ENCODE measurements at places on chromosomes 6 and 20. TPM values are rescaled to one million over a fixed set of nuclear protein-coding genes. Genes with fewer than 3 reads are reported as not detected.

- no peak for DNase-seq
These were observed 689.5 kb downstream of the PHF3 start for GRCh38 chr6:64325093-64325492.

DNA sequence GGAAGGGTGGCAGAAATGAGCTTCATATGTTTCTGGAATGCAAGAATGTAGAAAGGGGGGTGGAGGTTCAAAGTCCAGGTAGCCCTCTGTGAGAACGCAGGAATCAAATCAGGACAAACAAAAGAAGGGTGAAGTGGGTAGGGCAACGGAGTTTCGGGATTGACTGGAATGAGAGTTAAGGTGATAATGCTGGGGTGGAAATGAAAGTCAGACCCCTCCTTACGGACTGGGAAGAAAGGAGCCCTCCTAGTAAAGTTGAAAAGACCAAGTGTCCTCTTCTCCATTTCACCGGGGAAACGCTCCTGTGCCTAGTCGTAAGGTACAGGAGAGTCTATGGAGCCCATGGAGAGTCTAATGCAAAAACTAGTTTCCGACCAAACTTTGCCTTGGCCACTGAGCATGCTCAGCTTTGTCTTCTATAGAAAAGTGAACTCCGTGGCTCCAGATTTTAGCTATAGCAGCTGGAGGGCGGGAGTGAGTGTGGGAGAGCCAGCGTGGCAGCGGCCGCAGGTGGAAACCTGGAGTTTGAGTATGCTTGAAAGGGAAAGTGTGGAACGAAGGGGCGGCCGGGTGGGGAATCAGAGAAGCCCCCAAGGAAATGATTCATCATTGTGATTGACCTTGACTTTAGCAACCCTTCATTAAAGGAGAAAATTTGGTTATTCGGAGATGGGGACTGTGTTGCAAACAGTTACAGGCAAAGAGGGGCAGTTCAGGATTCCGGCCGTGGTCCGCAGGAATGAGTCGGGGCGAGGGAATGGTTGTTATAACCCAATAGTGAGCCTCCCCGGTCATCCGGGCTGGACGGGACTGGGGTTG lies 1.3 kb upstream of the LRRC1 start:
- peak; percentile 80 for DNase-seq

GRCh38 chr6:113587078-113587699 lies 270.0 kb upstream of the MARCKS start:
- DNase-seq, result no peak

DNA sequence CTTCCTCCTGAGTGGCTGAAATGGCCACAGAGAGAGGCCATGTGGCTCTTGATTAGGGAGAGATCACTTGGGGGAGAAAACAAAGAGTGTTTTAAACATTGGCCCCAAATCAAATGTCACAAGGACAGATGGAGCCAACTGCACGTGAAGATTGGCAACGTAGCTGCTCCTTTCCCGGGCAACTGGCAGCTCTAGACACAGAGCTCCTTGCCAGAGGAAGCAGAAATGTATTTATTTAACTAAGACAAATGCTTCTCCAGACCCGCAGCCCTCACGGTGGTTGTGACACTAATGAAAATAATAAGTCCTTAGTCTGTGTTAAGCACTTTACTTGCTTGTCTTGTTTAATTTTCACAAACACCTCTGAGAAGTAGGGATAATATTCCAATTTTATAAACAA lies 49.6 kb upstream of the DSN1 start:
- no peak for DNase-seq

- peak; percentile 75 for DNase-seq
These were observed 12.3 kb downstream of the TMEM30A start for GRCh38 chr6:75272145-75272840.

DNA sequence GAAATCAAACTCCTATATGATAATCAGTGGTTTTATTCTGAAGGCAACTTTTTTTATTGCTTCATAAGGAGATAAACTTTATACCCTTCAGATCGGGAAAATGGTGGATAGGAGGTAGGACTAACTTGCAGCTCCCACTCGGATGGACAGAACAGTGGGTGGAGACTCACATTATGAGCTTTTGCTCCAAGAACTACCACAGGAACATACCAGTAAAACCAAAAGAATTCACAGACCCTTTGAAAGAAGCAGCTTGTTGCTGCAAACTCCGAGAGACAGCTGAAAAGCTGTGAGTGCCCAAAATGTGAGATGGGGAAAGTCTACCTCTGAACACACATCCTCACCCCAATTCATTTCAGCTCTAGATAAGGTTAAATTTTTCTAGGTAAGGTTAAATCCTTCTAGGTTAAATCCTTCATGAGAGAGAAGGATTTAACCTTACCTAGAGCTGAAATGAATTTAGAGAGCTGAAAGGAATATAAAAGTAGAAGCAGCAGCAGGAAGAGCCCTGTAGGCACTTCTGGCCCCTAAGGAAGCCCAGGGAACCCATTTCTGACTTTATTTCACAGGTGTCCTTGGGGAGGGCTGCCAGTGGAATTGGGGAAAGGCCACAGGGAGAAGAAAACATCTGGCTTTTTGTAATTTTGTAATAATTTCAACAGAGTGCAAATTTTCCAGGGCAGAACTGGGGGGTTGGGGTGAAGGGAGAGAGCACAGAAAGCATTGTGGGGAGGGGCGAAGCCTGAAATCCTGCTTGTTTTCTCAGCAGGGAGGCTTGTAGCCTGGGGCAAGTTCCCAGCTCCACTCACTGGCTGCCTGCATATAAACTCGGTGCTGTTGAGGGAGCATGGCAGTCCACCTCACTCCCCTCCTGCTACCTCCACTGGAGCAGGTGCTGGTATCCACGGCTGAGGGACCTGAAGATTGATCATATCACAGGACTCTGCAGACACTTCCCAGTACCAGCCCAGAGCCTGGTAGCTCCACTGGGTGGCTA lies 65.9 kb upstream of the HCRTR2 start:
- DNase-seq, result no peak

DNA sequence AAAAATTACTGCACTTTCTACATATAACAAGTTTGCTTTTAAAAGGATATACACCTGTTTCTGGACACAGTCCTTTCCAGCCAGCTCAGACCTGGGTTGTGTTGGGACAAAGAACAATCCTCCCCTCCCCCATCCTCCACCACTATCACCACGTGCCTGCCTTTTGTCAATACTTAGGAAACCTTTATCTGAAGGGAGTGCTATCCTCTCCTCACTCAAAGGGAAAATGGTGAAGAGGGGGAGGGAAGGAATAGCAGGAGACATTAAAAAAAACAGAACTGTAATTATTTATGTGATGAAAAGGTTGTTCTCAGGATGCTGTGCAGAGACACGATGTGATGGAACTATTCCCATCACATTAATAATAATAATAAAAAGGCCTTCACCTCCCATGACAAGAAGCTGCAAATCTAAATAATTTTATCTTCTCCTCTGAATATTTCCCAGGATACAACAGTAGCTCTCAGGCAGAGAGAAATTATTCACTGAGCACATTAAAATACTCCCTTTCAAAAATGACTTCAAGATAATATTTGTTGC lies 105.5 kb downstream of the NRSN1 start:
- DNase-seq, result no peak

GRCh38 chr6:5139828-5140771 lies 55.0 kb downstream of the PPP1R3G start:
- DNase-seq, result no peak

- DNase-seq, result no peak
These were observed 61.0 kb downstream of the ARHGAP18 start for GRCh38 chr6:129648819-129649491.

DNA sequence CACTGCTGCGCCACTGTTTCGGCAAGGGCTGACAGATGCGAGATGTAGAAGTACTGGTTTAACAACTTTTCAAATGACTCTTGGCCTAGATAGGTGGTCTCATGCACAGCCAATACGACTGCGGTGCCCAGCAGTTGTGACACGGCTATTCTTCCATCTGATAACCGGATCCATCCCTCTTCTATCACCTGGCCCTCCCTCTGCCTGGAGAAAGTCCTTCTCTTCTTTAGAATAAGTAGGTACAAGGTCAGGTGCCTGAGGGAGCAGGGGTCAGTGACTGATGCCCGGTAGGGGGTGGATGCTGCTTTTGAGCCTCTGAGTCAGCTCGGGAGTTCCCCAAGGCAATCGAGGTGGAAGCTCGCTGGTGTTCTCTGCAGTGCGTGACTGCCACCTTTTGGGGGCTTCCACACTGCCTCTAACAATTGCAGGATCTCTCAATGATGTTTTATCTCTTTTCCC lies 166.8 kb upstream of the GRIK2 start:
- peak; percentile 11 for DNase-seq

DNA sequence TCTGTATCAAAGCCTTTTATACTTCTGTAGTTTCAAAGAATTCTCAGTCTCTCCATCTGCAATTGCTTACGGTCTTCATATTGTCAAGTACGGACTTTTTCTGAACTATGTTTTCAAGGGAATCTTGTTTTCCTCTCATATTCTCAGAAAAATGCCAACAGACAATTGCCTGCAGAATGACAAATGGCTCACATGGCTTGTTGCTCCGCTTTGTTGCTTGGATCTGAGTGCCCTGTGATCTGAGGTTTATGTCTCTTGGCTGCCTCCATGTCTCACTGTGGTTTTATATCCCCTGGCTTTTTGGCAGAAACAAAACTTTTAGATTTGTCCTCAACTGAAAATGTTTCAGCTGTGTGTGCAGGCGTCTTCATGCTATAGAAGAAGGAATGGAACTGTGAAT lies 285.4 kb upstream of the CHD6 start:
- no peak for DNase-seq

DNA sequence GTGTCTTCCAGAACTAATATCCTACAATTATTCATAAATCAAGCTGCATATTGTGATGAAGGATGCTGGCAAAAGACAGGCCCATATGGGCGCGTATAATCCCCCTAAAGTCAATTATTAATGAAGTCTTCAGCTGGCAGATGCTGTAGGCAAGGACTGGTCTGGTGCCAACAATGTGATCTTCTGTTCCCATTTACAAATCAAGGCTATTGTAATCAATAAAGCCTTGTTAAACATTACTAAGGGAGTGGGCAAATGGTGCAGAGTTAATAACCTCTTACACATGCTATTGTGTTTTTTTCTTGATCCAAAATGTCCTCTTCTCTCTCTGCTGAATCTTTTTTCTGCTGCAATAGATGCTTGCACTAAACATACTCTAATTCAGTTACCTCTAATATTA lies 119.0 kb downstream of the ALDH8A1 start:
- no peak for DNase-seq

DNA sequence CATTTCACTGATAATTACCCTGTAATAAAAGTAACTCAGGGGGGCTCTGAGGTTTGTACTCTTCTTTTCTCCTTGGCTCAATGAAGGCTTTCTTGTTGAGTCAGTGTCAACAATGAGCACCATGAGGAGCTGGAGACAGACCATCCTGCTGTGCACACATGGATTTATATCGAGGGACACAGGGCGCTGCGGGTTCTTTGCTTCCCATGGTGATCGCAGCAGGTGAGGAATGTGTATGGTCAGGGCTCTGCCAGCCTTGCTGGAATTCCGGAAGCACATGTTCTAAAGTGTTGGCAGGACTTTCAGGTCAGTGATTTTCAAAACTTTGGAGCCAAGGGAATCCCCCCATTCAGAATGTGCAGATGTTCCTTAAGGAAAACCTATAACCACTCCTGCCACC lies 27.1 kb downstream of the SMOC2 start:
- no peak for DNase-seq

- no peak for DNase-seq
These were observed 579.0 kb downstream of the EPHA7 start for GRCh38 chr6:92840246-92840930.

- no peak for DNase-seq
These were observed 42.9 kb downstream of the NOL4L start for GRCh38 chr20:32542259-32542615.

- DNase-seq, result no peak
These were observed 24.5 kb downstream of the MAPK14 start for GRCh38 chr6:36052097-36052496.

- DNase-seq, result no peak
These were observed 48.5 kb upstream of the TTPAL start for GRCh38 chr20:44426879-44427790.

GRCh38 chr6:111122458-111123286 lies 35.4 kb downstream of the SLC16A10 start:
- no peak for DNase-seq

GRCh38 chr6:169903122-169903521 lies 151.7 kb downstream of the ERMARD start:
- no peak for DNase-seq

DNA sequence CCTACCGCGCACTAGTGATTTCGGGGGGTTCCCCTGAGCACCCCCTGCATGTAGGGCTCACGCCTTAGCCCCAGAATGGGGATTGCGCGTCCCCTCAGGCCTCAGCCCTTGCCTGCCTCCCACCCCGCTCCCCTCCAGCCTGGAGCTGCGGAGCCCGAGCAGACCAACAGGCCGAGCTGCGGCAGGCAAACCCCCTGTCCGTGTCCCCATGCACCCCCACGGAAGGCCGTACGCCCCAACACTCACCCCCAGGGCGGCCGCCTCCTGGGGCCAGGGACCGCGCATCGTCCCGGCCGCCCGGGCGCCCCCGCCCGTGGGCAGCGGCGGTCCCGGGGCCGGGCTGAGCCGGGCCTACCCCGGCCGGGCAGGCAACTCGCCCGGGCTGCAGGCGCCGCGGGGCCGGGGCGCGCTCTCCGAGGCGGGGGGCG lies 1.2 kb upstream of the KCNB1 start:
- no peak for DNase-seq

The PREX1 gene
- 1.3 TPM for total RNA-seq

The NOTCH4 gene
- total RNA-seq, result 0.31 TPM

The TPD52L1 gene
- total RNA-seq, result 48.9 TPM

The PSMB9 gene
- 33.9 TPM for total RNA-seq

The VPS16 gene
- total RNA-seq, result 25.8 TPM

The TRIM15 gene
- total RNA-seq, result not detected

The NKAIN4 gene
- total RNA-seq, result 0.20 TPM
